ENCODE measurements at places on chromosomes 3 and 15. TPM values are rescaled to one million over a fixed set of nuclear protein-coding genes. Genes with fewer than 3 reads are reported as not detected.
A peak's percentile ranks its signal among the peaks of the same experiment; 100 is the strongest.

Gene CCR8
- total RNA-seq: not detected

DNA sequence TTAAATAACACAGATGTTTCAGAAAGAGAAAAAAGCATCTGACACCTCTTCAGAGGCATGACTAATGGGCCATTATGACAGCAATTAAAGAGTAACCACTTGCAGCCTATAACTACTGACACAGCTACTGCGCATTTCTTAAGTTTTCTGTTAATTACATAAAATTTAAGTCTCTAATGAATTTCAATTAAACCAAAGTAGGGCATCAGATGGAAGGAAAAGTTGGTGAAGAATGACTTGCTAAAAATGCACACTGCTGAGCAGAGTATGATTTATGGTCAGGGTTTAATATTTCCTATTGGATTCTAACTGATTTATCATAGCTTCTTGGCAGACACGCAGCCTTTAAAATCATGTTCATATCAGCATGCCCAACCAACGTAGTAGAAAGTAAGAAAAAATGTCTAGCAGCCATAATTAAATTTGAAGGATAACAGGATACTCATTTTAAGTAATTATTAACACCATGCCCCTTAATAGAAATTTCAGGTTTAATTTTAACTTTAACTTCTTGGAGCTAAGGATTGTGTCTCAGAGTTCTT lies 140.0 kb downstream of the CBLB start:
- DNase-seq: no peak

GRCh38 chr3:153305189-153305588 lies 143.2 kb downstream of the RAP2B start:
- no peak for DNase-seq

DNA sequence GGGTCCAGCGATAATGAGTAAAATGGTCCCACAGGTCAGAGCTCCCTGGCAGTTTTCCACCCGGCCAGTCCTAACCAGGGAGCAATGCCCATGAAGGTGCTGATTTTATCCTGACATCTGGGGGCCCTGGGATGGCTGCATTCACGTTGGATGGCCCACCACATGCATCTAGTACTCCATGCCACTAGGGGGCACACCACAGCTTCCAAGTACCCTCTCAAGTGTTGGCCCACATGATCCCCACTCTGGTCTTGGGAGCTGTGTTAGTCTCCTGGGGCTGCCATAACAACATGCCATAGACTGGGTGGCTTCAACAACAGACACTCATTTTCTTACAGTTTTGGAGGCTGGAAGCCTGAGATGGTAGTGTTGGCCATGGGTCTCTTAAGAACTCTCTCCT lies 225.5 kb downstream of the SLCO3A1 start:
- DNase-seq: no peak

GRCh38 chr3:22960105-22960984 lies 242.8 kb upstream of the UBE2E2 start:
- peak; percentile 40 for DNase-seq

Gene ANKUB1
- not detected for total RNA-seq

DNA sequence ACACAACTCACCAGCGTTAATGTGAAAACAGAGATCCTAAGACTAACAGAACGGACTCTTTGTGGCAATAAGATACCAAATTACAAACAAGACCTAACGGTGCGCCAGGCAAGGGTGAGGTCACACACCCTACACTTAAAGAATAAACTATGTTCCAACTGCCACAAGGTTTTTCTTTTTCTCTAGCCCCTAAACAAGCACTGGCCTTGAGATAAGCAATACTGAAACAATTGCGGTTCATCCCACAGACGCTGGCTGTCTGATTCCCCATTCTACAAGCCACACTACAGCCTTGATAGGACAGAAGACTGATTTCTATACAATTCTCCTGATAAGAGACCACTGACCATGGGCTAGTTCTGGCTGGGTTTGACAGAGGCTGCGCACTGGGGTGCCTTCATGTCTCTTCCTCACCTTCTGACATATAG lies 20.5 kb upstream of the LIMD1 start:
- no peak for DNase-seq

DNA sequence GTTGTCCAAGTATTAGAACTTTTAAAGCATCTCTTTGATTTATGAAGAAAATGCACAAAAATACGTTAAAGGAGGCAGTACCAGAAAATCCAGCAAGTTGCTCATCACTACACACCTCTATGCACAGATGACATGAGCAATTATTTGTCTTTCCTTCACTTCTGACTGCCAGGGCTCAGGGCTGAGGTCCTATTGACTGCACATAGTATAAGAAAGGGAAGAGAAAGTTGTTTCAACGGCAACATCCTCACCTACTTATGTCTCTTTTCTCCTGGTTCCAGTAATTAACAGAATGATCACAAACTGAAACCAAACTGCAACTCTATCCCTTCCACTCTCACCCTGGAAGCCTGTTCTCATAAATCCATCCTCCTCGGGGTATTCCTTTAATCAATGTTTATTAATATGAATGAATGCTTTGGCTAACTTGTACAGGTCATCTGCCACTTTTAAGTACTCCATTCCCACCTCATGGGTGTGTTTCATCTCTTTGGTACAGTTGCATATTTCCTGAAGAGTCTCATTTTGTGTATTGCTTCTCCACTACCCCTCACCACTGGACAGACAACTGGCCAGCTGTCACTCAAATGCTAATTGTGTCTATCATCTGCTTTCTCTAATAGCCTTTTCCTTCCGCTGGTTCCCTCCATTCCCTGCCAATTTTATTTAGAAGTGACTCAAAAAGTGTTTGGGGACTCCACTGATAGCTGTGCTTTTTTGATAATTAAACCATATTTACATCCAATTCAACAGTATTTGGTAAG lies 34.5 kb downstream of the RAB27A start:
- DNase-seq: no peak

Gene NOX5
- 0.16 TPM for total RNA-seq

Gene PATL2
- total RNA-seq: 1.7 TPM

DNA sequence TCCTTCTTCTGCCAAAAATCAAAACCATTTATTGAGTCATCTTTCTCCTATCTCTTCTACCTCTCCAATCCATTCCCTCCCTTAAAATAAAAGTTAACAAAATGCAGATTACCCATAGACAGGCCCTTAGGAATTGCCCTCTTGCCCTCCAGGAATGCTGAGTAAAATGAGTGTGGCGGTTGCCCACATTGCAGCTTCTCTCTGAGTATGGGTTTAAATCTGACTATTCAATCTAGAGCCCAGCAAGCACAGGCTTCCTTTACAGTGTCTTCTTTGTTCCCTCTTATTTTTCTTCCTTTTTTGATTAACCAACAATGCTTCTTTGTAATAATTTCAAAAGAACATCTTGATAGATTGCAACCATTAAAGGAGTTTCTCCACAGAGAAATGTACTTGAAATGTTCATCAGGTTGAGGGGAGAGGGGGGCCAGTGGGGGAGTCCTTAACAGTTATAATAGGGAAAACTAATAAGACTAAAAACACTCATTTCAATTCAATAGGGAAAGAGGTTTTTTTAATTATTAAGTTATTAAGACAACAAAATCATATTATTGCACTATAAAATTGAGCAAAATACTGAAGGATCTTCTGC lies 135.3 kb upstream of the LMCD1 start:
- no peak for DNase-seq

DNA sequence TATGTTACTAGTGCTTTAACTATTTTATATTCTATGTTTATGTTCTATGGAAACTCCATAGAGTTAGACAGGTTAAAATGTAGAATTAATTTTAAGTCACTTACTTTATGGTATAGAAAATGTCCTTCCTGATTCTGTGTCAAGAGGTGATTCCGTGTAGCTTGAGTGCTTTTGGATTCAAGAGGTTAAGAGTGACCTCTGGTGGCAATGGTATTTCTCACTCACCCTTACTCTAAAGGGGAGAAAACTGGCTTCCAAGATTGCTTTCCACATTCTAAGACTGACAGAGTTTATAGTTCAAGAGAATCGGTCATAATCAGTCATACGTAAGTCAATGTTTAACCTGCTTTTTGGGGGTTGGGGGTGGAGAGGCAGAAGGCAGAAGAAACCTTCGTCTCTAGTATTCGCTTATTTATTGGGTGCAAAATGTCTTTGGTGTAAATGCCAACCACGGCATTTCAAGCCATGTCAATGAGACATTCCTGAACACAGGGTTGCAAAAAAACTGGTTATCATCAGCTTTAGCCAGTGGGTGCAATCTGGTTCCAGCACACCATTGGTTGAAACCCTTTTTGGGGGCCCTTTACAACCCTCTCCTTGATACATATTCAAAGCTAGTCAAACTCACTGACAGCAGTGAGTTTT lies 92.0 kb upstream of the VGLL3 start:
- peak; percentile 46 for DNase-seq

DNA sequence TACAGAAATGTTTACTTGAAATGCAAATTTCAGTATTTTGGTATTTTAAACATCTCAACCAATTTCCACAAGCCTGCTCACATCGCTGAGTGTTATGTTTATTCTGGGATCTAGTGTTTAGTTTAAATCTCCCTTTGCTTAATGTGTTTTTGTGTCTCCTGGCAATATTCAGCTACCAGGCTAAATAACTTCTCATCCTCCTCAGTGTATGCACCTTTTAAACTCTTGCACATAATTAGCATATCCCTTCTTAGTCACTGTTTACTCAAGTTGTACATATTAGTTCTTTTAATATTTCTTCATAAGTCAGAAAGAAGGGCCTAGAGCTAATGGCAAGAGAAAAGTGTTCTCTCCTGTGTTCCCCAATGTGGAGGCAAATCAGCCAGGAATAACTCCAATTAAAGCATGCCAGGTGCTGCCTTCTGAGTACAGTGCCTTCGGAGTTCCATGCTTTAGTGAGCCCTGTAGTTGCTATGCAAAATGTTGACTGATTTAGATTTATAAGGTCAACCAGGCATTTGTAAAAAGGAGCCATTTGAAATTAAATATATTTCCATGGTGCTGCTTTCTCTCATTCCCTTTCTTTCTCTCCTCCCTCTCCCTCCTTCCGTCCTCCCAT lies 234.3 kb downstream of the GAP43 start:
- DNase-seq: no peak

Gene CTXN2
- not detected for total RNA-seq

Gene CLDN18
- not detected for total RNA-seq

GRCh38 chr3:61736506-61736905 lies 175.1 kb downstream of the PTPRG start:
- DNase-seq: no peak

- no peak for DNase-seq
Observed at GRCh38 chr15:67707520-67708283, 117.6 kb upstream of the SKOR1 start.

DNA sequence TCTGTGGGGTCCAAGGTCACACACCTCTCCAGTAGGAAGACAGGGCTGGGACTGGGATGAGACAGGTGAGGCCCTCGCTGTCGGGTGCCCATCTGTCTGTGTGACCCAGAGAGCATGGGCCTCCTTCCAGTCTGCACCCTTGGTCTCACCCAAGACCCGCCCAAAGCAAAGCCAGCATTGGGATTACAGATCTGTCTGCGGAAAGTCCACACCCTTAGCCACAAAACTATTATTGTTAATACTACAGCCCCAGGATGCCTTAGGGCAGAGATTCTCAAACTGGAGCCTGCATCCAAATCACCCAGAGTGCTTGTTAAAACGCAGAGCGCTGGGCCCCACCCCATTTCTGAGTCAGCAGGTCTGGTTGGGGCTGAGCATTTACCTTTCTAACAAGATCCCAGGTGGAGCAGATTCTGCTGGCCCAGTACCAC lies 58.5 kb upstream of the ZNF148 start:
- no peak for DNase-seq

GRCh38 chr3:74465715-74466410 lies 148.6 kb downstream of the CNTN3 start:
- DNase-seq: no peak

DNA sequence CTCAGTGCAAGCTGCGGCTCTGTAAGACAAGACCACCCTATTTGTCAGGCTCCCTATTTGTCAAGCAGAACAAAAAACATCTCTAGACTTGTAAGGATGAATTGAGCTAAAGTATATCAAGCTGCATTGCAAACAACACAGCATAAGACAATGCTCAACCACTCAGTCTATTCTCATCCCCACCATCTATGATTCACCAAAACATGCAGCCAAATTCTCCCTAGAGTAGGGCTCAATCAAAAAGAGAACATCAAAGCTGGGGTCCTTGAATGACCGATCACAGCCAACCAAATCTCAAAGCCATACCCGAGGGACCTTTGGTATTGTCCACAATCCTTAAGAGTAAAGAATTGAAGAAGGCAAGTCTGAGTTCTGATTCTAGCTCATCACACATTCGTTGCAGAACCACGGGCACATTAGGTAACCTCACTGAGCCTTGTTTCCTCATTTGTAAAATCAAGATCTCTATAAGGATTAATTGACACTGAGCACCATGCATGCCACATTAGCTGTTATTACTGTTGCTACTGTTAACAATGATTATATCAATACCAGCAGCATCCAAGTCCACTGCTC lies 31.2 kb downstream of the RFTN1 start:
- DNase-seq: no peak

Gene ASB14
- 0.21 TPM for total RNA-seq

DNA sequence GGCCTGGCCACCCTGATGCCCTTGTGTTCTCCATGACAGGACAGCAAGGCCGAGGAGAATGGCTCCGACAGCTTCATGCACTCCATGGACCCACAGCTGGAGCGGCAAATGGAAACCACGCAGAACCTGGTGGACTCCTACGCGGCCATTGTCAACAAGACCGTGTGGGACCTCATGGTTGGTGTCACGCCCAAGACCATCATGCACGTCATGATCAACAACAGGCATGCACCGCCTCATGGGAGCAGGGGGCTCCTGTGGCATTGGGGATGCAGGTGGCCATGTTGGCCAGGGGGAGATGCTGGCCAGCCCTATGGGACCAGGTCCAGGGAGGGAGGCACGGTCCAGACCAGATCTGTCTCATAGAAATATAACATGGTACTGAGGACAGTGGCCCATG lies 62.9 kb downstream of the GOLGA8B start:
- no peak for DNase-seq

Gene MNS1
- 7.1 TPM for total RNA-seq

All from urinary bladder (tissue), 4 donors.